ENCODE measurements at places on chromosomes 16 and 17. TPM values are rescaled to one million over a fixed set of nuclear protein-coding genes. Genes with fewer than 3 reads are reported as not detected.
A peak's percentile ranks its signal among the peaks of the same experiment; 100 is the strongest.

The SOCS1 gene
- total RNA-seq: 4.9 TPM

The KRT31 gene
- not detected for total RNA-seq

The TEKT1 gene
- total RNA-seq: not detected

The CBFB gene
- 25.8 TPM for total RNA-seq

The KRT25 gene
- not detected for total RNA-seq

The KCNJ18 gene
- total RNA-seq: not detected

DNA sequence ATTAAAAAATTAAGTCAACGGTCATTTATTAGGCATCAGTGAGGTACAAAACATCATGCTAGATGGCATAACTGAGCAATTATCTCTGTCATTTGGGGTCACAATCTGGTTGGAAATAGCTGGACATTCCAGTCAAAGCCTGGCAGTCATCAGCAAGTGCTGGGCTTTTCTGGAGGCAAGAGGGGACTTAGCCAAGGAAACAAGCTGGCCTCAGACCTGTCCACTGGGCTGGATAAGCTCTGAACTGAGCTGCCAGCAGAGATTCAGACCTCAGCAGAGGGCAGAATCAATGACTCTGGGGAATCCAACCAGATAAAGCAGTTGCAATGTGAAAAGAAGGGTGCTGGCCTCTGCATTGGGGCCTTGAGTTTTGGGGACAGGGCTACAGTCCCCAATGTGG, 161.9 kb upstream of the NOL11 start:
- DNase-seq: no peak

GRCh38 chr17:77281122-77281903, 140.5 kb downstream of the SEC14L1 start:
- DNase-seq: peak; percentile 81

DNA sequence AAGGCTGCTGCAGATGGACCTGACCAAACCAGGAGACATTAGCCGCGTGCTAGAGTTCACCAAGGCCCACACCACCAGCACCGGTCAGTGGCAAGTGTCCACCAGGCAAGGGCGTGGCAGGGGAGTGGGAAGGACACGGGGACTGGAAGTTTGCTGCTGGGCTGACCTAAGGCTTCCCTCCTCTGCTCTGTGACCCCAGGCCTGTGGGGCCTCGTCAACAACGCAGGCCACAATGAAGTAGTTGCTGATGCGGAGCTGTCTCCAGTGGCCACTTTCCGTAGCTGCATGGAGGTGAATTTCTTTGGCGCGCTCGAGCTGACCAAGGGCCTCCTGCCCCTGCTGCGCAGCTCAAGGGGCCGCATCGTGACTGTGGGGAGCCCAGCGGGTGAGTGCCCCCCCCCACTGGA, 4.8 kb downstream of the HSD11B2 start:
- no peak for DNase-seq

- DNase-seq: no peak
Observed at GRCh38 chr16:79436885-79437284, 163.7 kb downstream of the MAF start.

GRCh38 chr17:81608082-81608481, 28.8 kb downstream of the NPLOC4 start:
- no peak for DNase-seq

DNA sequence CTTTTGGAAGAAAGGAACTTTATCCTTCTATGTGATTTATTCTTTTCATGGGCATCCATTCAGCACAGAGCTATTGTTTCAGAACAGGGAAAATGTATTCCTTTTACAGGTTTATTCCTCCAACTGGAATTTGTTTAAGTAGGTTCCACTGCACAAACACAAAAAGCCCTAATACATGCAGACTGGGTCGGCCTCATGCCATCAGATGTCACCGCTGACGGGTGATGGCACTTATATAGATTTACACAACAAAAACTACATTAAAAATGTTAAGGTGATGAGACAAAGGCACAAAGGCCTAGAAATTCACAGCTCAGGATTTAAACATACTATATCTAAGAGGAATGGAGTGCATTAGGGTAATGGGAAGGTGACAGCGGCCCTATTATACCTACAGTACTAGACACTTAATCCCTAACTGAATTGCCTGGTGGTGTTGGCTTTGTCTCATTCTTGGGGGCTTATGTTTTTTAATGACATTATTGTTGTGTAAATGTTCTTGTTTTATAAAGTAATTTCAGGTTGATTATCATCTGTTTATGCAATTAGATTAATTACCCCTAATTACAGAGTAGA, 276.4 kb upstream of the PSMD7 start:
- no peak for DNase-seq
